ENCODE measurements at places on chromosomes 2 and 18. TPM values are rescaled to one million over a fixed set of nuclear protein-coding genes. Genes with fewer than 3 reads are reported as not detected.

Gene MC5R
- total RNA-seq, result not detected

Gene CHST9
- 1.3 TPM for total RNA-seq

Gene MEP1B
- not detected for total RNA-seq

Gene TWIST2
- total RNA-seq, result 1.7 TPM
